Left lung (tissue), 14 donors: ENCODE measurements at places on chromosomes 7 and 10. TPM values are rescaled to one million over a fixed set of nuclear protein-coding genes. Genes with fewer than 3 reads are reported as not detected.

HOXA11 gene
- not detected for polyA plus RNA-seq

DNA sequence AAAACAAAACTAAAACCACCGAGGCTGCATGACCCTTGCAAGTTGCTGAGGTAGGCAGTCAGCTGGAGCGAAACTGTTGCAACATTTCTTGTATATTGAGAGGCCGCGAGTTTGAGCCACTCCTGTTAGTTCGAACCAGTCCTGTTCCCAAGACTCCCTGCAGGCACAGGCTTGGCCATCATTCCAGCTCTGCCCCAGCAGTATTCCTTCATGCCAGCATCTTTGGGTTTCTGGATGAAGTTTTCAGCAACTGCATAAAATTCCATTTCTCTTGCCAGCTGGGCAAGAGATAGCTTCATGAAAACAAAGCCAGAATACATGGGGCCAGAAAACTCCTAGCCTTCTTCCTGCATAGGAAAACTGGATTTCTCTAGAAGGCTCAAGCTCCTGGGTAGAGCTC is 207.6 kb downstream of the FRMD4A start:
- no peaks in the 10 kb centered on the region for H3K4me1 ChIP-seq
- no peak for DNase-seq
- no peaks in the 10 kb centered on the region for H3K27me3 ChIP-seq
- H3K36me3 ChIP-seq = no peaks in the 10 kb centered on the region
- H3K27ac ChIP-seq = no peak overlapping the region
- H3K4me3 ChIP-seq = no peak overlapping the region

GRCh38 chr10:43843321-43844101 is 194.8 kb upstream of the ZNF32 start:
- no peaks in the 10 kb centered on the region for H3K36me3 ChIP-seq
- H3K27me3 ChIP-seq = no peaks in the 10 kb centered on the region
- no peak overlapping the region for H3K27ac ChIP-seq
- no peaks in the 10 kb centered on the region for H3K4me1 ChIP-seq

DNA sequence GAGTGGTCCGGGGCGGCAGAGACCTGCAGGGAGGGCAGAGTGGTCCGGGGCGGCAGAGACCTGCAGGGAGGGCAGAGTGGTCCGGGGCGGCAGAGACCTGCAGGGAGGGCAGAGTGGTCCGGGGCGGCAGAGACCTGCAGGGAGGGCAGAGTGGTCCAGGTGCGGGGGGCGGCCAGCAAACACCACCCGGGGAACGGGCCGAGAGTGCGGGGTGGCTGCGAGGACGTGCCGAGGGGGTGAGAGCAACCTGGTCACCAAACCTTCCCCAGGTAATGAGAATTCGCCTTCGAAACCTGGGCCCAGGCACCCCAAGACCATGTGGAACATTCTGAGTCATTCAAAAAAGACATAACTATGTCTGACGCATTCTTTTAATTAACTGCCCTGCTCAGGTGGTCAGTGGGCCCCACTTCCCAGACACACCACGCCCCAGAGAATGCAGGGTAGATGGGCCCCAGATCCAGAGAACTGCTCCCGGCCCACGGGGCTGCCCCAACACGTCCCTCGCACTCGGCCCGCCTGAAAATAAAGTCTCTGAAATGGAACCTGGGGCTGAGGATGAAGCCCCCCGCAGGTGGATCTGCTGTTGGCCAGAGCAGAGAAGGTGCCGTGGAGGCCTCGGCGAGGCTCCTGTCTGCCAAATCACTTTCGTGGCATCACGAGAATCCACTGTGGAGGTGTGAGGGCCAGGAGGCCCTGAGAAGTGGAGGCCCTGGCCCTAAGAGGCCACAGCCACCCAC is 12.5 kb upstream of the GPR146 start:
- H3K4me1 ChIP-seq = peaks cover 18% of the 10 kb centered on the region
- DNase-seq = no peak
- no peaks in the 10 kb centered on the region for H3K36me3 ChIP-seq
- H3K27ac ChIP-seq = no peak overlapping the region

- H3K4me1 ChIP-seq = peaks cover 4% of the 10 kb centered on the region
- H3K27ac ChIP-seq = no peak overlapping the region
- H3K27me3 ChIP-seq = no peaks in the 10 kb centered on the region
- H3K4me3 ChIP-seq = no peak overlapping the region
- H3K36me3 ChIP-seq = no peaks in the 10 kb centered on the region
Observed at GRCh38 chr7:116449950-116450349, 49.6 kb upstream of the CAV2 start.

CYP26A1 gene
- not detected for polyA plus RNA-seq

DNA sequence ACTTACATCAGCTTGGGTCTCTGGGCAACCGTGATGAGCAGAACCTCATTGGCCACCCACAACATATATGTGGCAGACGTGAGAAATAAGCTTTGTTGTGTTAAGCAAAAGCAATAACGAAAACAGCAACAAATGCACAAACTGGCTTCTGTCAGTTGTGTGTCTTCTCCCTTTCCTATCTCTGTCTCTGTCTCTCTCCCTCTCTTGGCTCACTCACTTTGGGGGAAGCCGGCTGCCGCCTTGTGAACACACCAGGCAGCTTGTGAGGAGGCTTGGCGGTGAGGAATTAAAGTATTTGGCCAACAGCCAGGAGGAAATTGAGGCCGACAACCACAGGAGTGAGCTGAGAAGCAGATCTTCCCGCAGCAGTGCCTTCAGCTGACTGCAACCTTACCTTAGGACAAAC is 21.9 kb upstream of the CDCA7L start:
- no peak overlapping the region for H3K4me3 ChIP-seq
- no peak overlapping the region for H3K27ac ChIP-seq
- DNase-seq = no peak
- peaks cover 6% of the 10 kb centered on the region for H3K4me1 ChIP-seq

GRCh38 chr7:4665661-4666060 is 16.4 kb upstream of the FOXK1 start:
- no peaks in the 10 kb centered on the region for H3K36me3 ChIP-seq
- no peak overlapping the region for H3K4me3 ChIP-seq
- DNase-seq = no peak
- no peaks in the 10 kb centered on the region for H3K4me1 ChIP-seq
- H3K27me3 ChIP-seq = no peaks in the 10 kb centered on the region

TIAL1 gene
- polyA plus RNA-seq = 214 TPM

GRCh38 chr10:49260644-49261296 is 38.2 kb upstream of the C10orf71 start:
- H3K36me3 ChIP-seq = no peaks in the 10 kb centered on the region
- H3K4me1 ChIP-seq = no peaks in the 10 kb centered on the region
- H3K27me3 ChIP-seq = no peaks in the 10 kb centered on the region
- DNase-seq = no peak
- no peak overlapping the region for H3K4me3 ChIP-seq

DNA sequence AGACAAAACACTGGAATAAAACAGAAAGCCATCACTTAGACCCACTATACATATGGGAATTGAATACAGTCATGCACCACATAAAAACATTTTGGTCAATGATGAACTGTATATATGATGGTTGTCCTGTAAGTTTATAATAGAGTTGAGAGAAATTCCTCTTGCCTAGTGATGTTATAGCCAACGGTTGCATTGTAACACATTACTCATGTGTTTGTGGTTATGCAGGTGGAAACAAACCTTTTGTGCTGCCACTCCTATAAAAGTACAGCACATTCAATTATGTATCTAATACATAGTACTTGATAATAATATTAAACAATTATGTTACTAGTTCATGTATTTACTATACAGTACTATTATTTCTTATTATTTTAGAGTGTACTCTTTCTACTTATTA is 381.2 kb upstream of the MBL2 start:
- no peak for DNase-seq
- no peak overlapping the region for H3K27ac ChIP-seq
- H3K36me3 ChIP-seq = no peaks in the 10 kb centered on the region
- no peaks in the 10 kb centered on the region for H3K27me3 ChIP-seq
- no peaks in the 10 kb centered on the region for H3K4me1 ChIP-seq

ACHE gene
- 4.5 TPM for polyA plus RNA-seq

KCND2 gene
- polyA plus RNA-seq = 0.58 TPM

DNA sequence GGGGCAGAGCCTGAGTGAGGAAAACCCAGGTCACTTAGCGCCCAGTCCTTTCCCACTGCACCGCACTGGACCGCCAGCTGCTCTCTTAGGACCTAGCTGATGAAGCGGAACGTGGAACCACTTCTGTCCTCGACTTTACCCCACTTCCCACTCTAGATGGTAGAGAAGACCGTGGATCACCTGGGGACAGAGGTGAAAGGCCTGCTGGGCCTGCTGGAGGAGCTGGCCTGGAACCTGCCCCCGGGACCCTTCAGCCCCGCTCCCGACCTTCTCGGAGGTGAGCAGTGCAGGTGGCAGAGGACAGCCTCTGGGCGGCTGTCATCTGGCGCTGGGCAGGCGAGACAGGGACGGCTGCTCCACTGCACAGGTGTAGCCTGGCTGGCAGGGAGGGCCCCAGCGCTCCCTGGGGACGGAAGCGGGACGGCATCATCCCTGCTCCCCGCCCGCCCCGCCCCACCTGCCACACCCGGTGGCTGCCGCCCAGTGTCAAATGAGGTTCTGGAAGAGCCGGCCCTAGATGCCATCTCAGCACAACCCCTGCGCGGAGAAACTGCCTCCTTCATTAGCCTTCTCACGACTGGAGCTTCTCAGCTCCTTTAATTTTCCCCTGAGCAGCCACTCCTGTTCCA is 11.7 kb downstream of the PLAC9 start:
- H3K4me3 ChIP-seq = peak overlapping the region; percentile 8
- H3K36me3 ChIP-seq = no peaks in the 10 kb centered on the region
- no peak overlapping the region for H3K27ac ChIP-seq
- DNase-seq = no peak

OPN4 gene
- polyA plus RNA-seq = not detected

- H3K36me3 ChIP-seq = no peaks in the 10 kb centered on the region
- H3K27me3 ChIP-seq = no peaks in the 10 kb centered on the region
- no peak for DNase-seq
- no peak overlapping the region for H3K4me3 ChIP-seq
Observed at GRCh38 chr7:66442385-66442784, 186.3 kb upstream of the KCTD7 start.

C10orf53 gene
- polyA plus RNA-seq = not detected

ZNF117 gene
- polyA plus RNA-seq = 64.0 TPM

GRCh38 chr10:22623633-22624253 is 90.6 kb downstream of the PIP4K2A start:
- peak overlapping the region; percentile 52 for H3K27ac ChIP-seq
- no peaks in the 10 kb centered on the region for H3K27me3 ChIP-seq
- no peak for DNase-seq

GRCh38 chr10:14562218-14563075 is 212.2 kb downstream of the FAM107B start:
- H3K27ac ChIP-seq = peak overlapping the region; percentile 92
- no peaks in the 10 kb centered on the region for H3K4me1 ChIP-seq
- no peaks in the 10 kb centered on the region for H3K36me3 ChIP-seq
- no peaks in the 10 kb centered on the region for H3K27me3 ChIP-seq

GRCh38 chr7:155084969-155085368 is 14.8 kb downstream of the HTR5A start:
- H3K27me3 ChIP-seq = no peaks in the 10 kb centered on the region
- no peak for DNase-seq
- no peaks in the 10 kb centered on the region for H3K4me1 ChIP-seq
- H3K27ac ChIP-seq = no peak overlapping the region
- H3K36me3 ChIP-seq = no peaks in the 10 kb centered on the region

- H3K27ac ChIP-seq = peak overlapping the region; percentile 62
- no peaks in the 10 kb centered on the region for H3K27me3 ChIP-seq
- H3K4me1 ChIP-seq = peaks cover 24% of the 10 kb centered on the region
- H3K36me3 ChIP-seq = peaks cover 96% of the 10 kb centered on the region
- H3K4me3 ChIP-seq = no peak overlapping the region
Observed at GRCh38 chr7:5222841-5223411, 32.9 kb downstream of the WIPI2 start.

GDF2 gene
- 0.39 TPM for polyA plus RNA-seq

DNA sequence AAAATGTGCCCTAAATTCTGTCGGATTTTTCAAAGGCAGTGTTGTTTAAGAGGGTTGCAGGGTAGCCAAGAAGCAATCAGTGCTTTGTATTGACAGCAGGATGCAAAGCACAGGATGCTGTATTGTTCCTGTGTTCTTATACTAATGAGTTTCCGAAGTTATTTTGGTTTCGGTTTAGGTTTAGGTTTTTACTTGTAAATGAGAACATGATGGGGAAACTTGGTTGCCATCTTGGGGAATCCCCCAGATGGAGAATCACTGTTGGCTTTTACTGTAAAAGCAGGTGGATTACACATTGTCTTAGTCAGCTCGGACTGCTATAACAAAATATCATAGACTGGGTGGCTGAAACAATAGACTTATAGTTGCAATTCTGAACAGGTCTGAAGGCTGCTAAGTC is 72.1 kb downstream of the INHBA start:
- no peaks in the 10 kb centered on the region for H3K27me3 ChIP-seq
- H3K4me1 ChIP-seq = no peaks in the 10 kb centered on the region
- H3K4me3 ChIP-seq = no peak overlapping the region
- no peak for DNase-seq
- H3K36me3 ChIP-seq = no peaks in the 10 kb centered on the region
- H3K27ac ChIP-seq = no peak overlapping the region

GRCh38 chr10:13589316-13589715 is 2.6 kb downstream of the PRPF18 start:
- DNase-seq = no peak
- peaks cover 15% of the 10 kb centered on the region for H3K27me3 ChIP-seq
- H3K4me1 ChIP-seq = peaks cover 30% of the 10 kb centered on the region
- no peak overlapping the region for H3K27ac ChIP-seq
- H3K36me3 ChIP-seq = no peaks in the 10 kb centered on the region

DNA sequence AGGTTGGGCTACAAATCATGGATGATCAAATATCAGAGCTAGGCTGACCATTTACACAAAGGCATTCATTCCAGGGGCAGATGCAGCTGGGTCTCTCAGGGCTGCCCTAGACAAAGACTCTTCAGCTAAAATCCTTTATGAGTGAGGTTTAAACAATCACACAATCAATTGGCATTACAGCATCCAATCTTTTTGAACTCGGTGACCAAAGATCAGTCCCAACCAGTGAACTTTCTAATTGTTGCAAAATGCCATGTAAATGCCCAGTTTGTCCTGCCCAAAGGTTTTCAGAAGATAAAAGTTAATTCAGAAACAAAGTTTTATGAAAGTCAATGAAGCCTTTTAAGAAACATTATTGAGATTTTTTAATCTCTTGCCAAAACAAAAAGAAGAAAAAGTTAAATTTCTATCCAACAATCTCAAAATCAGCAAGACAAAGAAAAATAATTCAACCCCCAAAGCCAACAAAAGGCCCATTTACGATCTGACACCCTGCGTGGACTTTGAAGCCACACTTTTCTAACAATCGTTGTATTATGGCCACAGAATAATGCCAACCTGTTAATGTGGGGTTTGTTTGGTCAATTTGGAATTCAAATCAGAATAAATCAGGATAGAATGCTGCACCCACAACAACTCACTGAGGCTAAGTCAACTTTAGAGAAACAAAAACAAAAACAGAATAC is 40.9 kb downstream of the GPR37 start:
- H3K27ac ChIP-seq = no peak overlapping the region
- no peaks in the 10 kb centered on the region for H3K36me3 ChIP-seq

- no peak overlapping the region for H3K27ac ChIP-seq
- DNase-seq = no peak
- H3K4me3 ChIP-seq = no peak overlapping the region
- H3K27me3 ChIP-seq = no peaks in the 10 kb centered on the region
Observed at GRCh38 chr7:149207324-149208035, 12.1 kb downstream of the ZNF282 start.

C10orf105 gene
- polyA plus RNA-seq = 0.28 TPM

SAMD9L gene
- 17.8 TPM for polyA plus RNA-seq

- H3K27me3 ChIP-seq = peaks cover 14% of the 10 kb centered on the region
- H3K27ac ChIP-seq = no peak overlapping the region
- DNase-seq = no peak
Observed at GRCh38 chr7:143407287-143408251, 1.1 kb downstream of the EPHA1 start.

- H3K4me3 ChIP-seq = no peak overlapping the region
- no peaks in the 10 kb centered on the region for H3K27me3 ChIP-seq
- DNase-seq = no peak
- no peak overlapping the region for H3K27ac ChIP-seq
Observed at GRCh38 chr10:119466655-119467054, 75.9 kb downstream of the RGS10 start.

CLCN1 gene
- not detected for polyA plus RNA-seq

WNT16 gene
- not detected for polyA plus RNA-seq

EN2 gene
- polyA plus RNA-seq = not detected
